ENCODE measurements at places on chromosomes 4 and X.

GRCh38 chr4:184375027-184375426 is 99.3 kb downstream of the IRF2 start:
- no peak for DNase-seq

DNA sequence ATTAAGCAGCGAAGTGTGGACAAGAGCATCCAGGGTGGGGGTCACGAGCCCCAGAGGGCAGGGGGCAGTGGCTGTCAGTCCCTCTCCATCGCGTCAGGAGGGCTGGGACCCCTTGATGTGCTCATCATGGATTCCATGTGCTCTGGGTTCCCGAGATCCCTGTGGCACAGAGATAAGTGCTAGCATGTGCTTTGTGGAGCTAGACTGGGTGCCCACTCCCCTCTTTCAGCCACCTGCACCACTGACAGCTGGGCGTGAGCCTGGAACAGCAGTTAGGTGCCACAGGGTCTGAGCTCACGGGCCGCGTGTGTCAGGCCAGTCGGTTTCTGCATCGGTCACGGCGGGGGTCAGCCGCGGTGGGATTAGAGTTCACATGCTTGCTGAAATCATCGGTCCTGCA is 24.3 kb downstream of the CPZ start:
- DNase-seq, result no peak

GRCh38 chrX:68832101-68832416 is 3.2 kb downstream of the EFNB1 start:
- DNase-seq, result peak; percentile 72

DNA sequence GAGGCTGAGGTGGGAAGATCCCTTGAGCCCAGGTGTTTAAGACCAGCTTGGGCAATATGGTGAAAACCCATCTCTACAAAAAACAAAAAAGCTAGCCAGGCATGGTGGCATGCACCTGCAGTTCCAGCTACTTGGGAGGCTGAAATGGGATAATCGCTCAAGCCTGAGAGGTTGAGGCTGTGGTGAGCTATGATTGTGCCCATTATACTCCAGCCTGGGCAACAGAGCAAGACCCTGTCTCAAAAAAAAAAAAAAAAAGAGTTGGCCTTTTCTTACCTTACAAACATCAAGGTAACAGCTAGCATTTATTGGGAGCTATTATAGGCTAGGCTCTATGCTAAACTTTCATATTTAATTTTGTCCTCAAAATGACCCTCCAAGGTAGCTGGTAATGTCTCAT is 43.4 kb downstream of the PTTG2 start:
- no peak for DNase-seq

DNA sequence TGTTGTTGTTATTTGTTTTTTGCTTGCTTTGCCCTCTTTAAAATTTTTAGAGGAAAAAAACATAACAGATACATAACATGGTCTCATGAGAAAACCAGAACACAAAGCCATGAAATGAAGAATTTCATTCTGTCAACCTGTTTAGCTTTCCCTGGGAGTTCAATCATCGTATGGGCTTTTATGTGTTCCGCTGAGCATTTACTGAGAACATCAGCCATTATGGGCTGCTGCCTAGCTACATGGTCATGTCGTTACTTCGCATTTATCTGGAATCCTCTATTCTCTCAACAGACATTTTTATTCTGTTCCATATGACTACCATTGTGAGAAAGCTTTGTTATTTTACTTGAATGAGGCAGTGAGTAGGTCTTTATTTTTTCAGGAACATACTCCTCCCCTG is 51.4 kb downstream of the NDST3 start:
- DNase-seq, result no peak

DNA sequence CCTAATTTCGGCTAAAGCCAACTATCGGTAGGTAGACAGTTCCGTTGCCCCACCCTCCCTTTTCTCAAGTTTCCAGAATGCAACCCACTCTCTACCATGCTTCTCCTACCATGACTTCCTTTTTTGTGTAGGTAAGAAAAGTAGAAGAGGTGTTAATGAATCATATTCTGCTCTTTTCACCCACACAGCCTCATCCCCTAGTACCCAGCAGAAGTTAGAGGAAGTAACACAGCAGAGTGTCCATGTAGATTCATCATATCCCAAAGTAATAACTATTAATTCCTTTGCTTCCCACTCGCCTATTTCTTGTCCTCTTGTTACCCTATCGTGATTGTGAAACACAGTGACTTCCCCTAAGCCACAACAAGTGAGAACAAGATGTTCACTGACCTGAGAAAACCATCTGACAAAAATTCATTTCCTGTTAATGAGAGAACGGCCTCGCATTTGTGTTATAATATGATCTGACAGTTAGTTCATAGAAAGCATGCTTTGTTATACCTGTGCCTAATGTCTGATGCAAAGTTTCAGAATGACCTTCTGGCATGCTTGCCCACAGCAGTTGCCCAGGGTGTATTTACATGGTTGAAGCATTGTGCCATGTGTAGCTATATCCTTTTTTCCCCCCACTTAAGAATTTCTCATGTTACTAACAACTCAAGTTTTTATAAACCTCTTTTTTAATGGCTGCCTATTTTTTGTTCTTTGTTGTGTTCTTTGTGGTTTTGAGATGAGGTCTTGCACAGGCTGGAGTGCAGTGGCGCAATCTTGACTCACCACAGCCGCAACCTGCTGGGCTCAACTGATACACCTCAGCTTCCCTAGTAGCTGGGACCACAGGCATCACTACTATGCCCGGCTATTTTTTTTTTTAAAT is 185.6 kb downstream of the RAP1GDS1 start:
- DNase-seq, result no peak

Measured in dermis microvascular lymphatic vessel endothelial cell (primary cell).